ENCODE measurements at places on chromosomes 13 and 19.

DNA sequence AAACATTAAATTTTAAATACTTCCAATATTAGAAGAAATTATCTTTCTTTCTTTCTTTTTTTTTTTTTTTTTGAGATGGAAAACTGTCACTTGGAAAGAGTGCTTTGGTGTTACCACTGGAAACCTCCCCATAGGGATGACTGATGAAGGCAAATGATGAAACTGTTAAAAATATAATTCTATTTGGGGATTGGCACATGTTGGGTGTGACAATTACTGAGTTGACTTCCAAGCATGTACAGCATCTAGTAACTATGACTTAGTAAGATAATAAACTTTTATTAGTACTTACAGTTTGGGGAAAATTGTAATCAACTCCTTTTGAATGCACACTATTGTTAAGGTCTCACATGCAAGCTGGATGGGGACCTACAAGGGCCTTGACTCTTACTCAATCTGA lies 592.5 kb downstream of the KCTD12 start:
- no peak overlapping the region for H3K27ac ChIP-seq
- H3K4me1 ChIP-seq: no peaks in the 10 kb centered on the region
- no peak overlapping the region for H3K4me3 ChIP-seq
- no peak for DNase-seq
- H3K36me3 ChIP-seq: no peaks in the 10 kb centered on the region

DNA sequence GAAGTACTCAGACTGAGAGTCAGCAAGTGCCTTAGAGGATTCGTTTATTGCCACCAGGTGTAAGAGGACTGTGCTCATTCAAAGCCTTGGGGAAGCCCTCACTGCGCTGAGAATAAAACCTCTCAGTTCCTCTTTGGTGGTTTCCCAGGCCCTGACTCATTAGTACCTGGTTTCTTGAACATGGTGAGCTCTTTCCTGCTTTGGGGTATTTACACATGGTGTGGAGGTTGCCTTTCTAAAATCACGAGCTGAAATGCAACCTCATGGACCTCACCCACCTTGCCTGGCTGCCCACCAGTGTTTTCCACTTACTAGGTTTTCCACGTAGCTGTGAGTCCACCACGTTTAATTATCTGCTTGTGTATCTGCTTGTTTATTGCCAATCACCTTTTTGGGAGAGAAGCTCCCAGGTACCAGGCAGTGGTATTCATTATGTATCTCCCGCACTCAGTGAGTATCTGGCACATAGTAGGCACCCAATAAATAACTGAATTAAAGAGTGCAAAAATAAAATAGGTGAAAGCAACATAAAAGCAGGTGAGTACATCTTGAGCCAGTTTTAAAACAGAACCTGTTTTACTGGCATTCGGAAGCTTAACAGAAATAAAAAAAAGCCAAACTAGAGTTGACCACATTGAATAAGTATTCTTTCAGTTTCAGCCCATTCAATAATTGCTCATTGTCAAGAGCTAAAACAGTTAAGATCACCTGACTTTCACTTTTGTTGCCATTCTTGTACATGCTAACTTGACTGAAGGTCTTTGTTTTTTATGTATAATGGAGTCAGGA lies 533.0 kb downstream of the MYO16 start:
- H3K27ac ChIP-seq: no peak overlapping the region
- no peaks in the 10 kb centered on the region for H3K36me3 ChIP-seq
- no peaks in the 10 kb centered on the region for H3K27me3 ChIP-seq
- peak; percentile 70 for DNase-seq
- H3K4me3 ChIP-seq: no peak overlapping the region
- peaks cover 13% of the 10 kb centered on the region for H3K4me1 ChIP-seq

GRCh38 chr19:36256853-36257519 lies 42.1 kb downstream of the ZNF146 start:
- no peak for DNase-seq
- H3K27ac ChIP-seq: no peak overlapping the region
- no peaks in the 10 kb centered on the region for H3K36me3 ChIP-seq
- no peaks in the 10 kb centered on the region for H3K4me1 ChIP-seq

DNA sequence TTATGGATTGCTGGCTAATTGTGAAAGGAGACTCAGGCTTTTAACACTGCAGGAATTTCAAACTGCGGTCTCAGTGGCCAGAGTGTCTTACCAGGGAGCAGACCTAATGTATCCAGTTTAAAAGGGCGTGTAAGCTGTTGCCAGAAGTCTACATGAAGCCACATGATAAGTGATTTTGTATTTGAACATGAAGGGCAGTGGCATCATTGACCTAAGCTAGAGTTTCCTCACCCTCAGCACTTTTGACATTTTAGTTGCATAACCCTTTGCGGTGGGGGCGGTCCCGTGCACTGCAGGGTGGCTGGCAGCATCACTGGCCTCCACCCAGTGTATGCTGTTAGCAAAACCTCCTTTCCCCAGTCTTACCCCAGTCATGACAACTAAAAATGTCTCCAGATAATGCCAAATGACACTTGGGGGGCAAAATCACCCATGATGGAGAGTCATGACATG lies 23.7 kb upstream of the GPR18 start:
- no peaks in the 10 kb centered on the region for H3K27me3 ChIP-seq
- H3K27ac ChIP-seq: peak overlapping the region; percentile 98
- peaks cover 88% of the 10 kb centered on the region for H3K4me1 ChIP-seq
- H3K4me3 ChIP-seq: no peak overlapping the region

DNA sequence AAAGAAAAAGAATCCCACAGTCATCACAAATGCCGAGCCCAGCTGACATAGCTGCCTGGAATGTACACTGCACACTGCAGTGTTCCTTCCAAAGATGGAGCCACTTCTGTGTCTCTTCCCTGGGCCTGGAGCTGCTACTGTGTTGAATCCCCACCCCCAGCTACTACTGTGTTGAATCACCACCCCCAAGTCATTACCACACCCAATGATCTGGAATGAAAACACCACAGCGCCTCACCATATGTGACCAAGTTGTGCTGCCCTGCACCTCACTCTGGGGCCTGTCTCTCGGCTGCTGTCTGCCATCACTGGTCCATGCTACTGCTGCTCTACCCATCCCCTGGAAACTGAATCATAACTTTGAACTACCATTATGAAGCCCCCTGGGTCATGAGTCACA lies 861.2 kb downstream of the UQCRFS1 start:
- DNase-seq: no peak
- no peak overlapping the region for H3K4me3 ChIP-seq
- no peak overlapping the region for H3K27ac ChIP-seq
- H3K4me1 ChIP-seq: no peaks in the 10 kb centered on the region
- no peaks in the 10 kb centered on the region for H3K36me3 ChIP-seq
- H3K27me3 ChIP-seq: no peaks in the 10 kb centered on the region
